ENCODE measurements at places on chromosomes 4 and X.

- no peak for DNase-seq
These were observed 59.2 kb downstream of the MND1 start for GRCh38 chr4:153403726-153404125.

DNA sequence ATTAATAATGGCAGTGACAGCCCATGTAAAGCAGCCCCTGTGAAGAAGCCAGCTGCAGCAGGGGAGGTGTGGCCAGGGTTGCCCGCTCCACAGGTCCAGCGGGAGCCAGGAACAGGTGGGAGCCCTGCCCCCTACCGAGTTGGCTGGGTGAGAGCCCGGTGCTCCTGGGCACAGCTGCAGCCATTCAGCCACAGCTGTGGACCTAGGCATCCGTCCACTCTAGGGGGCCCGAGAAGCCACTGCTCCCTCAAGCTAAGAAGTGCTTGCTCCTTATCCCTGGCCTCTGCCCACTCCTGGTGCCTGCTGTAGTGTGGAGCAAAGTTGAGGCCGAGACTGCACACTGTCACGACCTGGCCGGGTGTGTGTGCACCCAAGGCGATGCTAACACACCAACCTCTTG lies 1469.0 kb downstream of the PCDH7 start:
- no peak for DNase-seq

DNA sequence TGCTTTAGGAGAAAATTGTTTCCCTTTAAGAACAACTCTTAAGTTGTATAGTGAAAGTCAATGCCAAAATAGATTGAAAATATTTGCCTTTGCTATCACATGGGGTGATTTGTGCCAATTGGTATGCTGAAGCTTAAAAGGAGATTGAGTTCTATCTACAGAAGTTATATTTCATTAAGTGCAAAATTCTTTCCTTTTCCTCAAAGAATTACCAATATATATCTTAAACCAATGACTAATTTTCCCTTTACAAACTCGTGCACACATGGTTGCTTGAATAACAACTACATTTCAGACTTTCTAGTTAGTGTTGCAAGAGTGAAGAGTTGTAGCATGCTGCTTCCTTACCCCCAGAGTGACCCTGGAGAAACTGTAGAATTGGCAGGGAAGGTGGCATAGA lies 990.0 kb upstream of the PABPC4L start:
- no peak for DNase-seq

DNA sequence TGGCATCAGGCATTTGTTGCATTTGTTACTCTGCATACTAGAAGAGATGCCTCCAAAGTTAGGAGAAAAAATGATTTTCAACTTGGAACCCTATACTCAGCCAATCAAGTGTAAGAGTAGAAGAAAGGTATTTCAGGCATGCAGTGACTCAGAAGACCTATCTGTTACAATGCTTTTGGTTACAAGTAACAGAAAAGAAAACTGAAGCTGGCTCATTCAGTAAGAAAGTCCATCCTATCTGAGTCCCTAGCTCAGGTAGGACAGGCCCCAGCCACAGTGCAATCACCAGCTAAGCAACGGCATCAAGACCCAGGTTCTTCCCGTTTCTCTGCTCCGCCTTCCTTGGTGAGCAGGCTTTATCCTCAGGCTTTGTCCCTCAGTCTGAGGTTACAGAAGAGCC lies 23.3 kb downstream of the MECP2 start:
- no peak for DNase-seq

GRCh38 chr4:38489011-38489861 lies 174.8 kb upstream of the KLF3 start:
- no peak for DNase-seq

GRCh38 chr4:135741583-135741982 lies 1540.0 kb upstream of the PABPC4L start:
- no peak for DNase-seq

- DNase-seq: no peak
These were observed 230.3 kb upstream of the PGRMC2 start for GRCh38 chr4:128517739-128518510.

GRCh38 chr4:101008503-101008902 lies 338.8 kb downstream of the PPP3CA start:
- no peak for DNase-seq

DNA sequence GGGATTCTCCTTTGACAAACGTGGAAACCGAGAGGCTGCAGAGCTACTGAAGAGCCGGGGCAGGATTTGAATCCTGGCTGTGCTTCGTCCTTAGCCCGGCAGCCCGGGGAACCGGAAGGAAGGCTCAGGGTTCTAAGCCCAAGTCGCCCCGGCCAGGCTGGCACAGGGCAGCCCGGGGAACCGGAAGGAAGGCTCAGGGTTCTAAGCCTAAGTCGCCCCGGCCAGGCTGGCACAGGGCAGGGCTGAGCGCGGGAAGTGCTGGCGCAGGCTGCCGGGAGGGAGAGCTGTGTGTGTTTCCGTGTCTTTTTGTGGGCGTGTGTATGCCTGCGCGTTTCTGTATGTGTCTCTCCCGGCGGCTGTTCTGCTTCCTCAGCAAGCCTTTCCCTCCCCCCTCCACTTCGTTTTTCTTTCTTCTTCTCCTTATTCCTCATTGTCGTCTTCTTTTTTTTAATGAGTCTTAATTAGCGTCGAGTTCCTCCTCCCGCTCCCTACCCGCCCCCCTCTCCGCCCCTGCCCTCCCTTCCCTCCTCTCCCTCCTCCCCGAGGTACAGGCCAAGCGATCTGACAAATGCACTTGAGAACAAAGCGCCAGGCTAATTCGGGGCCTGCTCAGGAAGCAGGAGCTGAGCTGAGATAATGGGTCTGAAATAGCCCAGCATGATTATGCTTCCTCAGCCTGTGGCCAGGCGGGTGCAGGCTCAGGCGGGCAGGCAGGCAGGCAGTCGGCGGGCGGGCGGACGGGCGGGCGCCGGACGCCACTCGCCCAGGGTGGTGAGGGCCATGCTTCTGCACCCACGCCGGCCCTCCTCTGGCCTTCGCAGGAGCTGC lies 65.9 kb downstream of the EFNB1 start:
- DNase-seq: no peak

- no peak for DNase-seq
These were observed 180.4 kb downstream of the NR3C2 start for GRCh38 chr4:148261848-148262247.

GRCh38 chr4:2802618-2803531 lies 10.0 kb downstream of the SH3BP2 start:
- no peak for DNase-seq

GRCh38 chr4:1784789-1785591 lies 8.1 kb upstream of the FGFR3 start:
- no peak for DNase-seq

DNA sequence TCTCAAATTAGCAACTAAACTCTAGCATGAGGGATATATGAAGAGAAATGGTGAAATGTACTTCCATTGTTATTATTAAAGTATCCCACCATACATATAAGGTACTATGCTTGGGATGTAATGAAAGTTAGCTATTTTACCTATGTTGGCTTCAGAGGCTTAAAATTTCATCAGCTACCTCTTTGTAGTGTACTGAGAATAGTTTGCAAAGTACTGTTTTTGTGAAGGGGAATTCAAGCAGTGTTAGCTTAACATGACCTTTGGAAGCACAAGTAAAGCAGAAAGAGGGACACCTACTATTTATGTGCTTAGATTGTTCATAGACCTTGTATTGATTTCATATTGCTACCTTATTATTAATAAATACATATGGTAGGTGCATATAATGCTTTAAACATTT lies 11.8 kb downstream of the PPP4R3C start:
- DNase-seq: no peak

GRCh38 chr4:98586962-98587354 lies 71.5 kb downstream of the TSPAN5 start:
- no peak for DNase-seq

GRCh38 chr4:138398322-138398721 lies 156.2 kb upstream of the SLC7A11 start:
- DNase-seq: no peak

- no peak for DNase-seq
These were observed 15.9 kb downstream of the TMEM184C start for GRCh38 chr4:147633113-147633512.

DNA sequence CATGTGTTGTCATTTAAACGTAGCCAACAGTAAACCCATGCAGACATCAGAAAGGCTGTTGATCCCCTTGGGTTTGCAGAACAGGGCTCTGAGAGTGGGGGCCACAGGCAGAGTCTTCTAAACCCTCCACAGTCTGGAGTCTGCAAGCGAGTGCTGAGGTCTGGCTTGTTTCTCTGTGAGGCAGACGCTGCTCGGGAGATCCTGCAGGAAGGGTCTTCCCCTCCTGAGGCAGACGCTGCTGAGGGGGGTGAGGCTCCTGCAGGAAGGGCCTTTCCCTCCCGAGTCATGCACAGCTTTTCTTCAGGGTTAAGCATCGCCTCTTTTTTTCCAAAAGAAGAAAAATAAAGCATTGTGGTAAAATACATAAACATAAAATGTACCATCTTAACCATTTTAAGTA lies 17.1 kb upstream of the PDE6B start:
- no peak for DNase-seq

GRCh38 chrX:48696909-48697727 lies 584 bp downstream of the SUV39H1 start:
- no peak for DNase-seq

GRCh38 chr4:151717314-151717713 lies 43.5 kb downstream of the GATB start:
- DNase-seq: no peak

DNA sequence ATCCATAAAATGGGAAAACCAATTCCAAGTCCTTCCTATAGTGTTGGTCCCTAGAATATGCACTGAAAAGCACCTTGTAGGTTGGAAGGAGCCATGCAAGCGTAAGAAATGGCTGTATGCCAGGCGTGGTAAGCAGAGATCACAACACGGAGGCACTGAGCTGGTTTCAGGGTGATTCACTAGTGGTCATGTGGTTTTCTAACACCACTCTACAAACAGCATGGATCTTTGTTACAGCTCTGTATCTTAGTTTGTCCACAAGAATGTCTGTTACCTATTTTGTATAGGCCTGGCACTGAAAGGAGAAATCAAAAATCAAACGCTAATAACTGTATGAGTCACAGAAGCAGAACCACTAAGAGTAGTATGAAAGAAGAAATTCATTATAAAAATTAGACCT lies 71.9 kb downstream of the MAGEB17 start:
- DNase-seq: no peak

DNA sequence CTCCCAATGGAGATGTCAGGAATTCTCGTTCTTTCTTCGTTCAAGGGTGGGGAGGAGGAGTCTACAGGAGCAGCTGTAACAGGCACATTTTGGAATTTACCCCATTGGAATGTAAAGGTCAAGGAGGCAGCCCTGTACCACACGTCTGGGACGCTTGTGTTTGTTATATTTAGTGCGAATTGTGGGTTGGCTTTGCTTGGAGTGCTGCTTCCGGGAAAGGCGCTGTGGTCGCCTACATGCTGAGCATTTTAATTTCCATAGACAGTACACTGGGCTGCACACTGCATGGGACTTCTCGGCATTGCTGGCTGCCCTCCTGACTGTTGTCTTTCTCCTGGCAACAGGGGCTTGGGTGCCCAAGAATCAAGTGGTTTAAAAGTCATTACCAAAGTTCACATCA lies 12.8 kb downstream of the GYG2 start:
- no peak for DNase-seq

DNA sequence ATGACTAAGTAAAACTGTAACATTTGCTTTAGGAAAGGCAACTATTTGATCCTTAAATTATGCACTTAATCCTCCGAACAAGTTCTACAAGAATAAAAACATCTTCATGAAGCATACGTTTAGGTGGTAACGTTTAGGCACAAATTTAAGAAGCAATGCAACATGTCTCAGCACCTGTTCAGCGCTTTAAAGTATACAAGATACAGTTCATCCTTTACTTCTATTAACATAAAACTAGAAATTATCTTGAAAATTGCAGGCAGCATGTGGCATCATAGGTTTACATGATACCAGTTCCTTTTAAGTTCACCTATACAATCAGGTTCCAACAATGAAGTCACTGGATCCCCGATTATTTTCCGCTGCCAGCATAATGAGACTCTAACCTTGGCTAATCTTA lies 1.5 kb downstream of the PLA2G12A start:
- no peak for DNase-seq

- no peak for DNase-seq
These were observed 145.8 kb upstream of the SPRY1 start for GRCh38 chr4:123250843-123251242.

- DNase-seq: no peak
These were observed 38.9 kb upstream of the RAP1GDS1 start for GRCh38 chr4:98222306-98222705.

GRCh38 chrX:30607155-30607554 lies 29.6 kb upstream of the TASL start:
- DNase-seq: no peak

GRCh38 chr4:140113653-140114052 lies 40.3 kb downstream of the MAML3 start:
- no peak for DNase-seq

DNA sequence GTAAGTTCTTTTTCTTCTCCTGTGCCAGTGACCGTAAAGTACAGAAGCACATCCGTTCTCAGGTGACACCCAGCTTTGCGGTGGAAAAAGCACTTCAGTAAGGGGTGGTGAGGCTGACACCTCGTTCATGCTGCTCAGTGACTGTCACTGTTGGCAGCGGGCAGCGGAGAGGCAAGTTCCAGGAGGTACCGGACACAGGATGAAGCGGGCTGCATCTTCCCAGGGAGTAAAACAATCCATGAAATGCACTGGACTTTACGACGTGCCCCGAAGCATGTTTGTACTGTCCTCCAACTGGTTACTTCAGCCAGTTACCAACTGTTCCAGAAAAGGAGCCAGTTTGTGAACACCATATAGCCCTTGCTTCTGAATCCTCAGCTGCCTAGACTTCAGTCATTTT lies 110.7 kb downstream of the ZNF827 start:
- no peak for DNase-seq

GRCh38 chr4:2837110-2837903 lies 6.3 kb upstream of the ADD1 start:
- DNase-seq: no peak

GRCh38 chr4:152277333-152277732 lies 258.6 kb downstream of the FBXW7 start:
- no peak for DNase-seq

DNA sequence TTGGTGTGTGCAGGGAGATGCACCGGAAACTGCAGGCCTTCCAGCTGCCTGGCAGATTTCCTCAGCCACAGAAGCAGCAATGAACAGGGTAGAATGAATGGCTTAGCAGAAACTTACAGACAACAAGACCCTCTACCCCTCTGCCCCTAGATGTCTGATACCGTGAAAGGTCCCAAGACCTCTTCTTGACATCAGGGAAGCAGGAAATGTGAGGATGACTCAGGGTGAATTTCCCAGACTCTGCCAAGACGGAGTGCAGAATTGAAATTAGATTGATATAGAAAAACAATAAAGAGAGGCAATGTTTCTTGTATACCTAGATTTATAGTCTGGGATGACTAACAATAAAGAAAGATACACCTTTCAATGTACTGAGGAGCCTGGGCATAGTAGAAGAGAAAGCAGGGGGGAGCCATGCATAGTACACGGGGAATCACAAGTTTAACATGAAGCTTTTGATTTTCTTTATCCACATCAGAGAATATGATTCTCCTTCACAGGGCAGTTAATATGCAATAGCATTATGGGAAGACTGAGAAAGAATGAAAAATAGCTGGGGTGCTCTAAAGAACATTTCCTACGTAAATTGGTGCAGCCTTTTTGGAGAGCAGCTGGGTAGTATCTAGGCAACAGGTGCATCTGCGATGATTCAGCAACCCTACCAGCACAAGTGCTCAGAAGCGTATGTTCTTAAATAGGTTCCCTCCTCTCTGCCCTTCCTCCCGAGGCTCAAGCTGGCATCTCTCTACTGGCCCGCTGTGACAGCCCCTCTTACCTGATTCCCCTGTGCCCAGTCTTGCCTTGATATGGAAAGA lies 18.3 kb upstream of the CXCR3 start:
- no peak for DNase-seq

Measured in stimulated activated CD8-positive, alpha-beta memory T cell treated with anti-CD3 and anti-CD28 coated beads, Interleukin-4, amount 100 ng/mL, for 1 hour (primary cell).